Immature natural killer cell (primary cell): ENCODE measurements at places on chromosomes 1 and 21. TPM values are rescaled to one million over a fixed set of nuclear protein-coding genes. Genes with fewer than 3 reads are reported as not detected.

NUF2 gene
- not detected for polyA plus RNA-seq

IL6R gene
- 0.50 TPM for polyA plus RNA-seq

LDLRAD1 gene
- polyA plus RNA-seq = not detected

CFHR5 gene
- polyA plus RNA-seq = not detected

TACSTD2 gene
- polyA plus RNA-seq = not detected

NCMAP gene
- not detected for polyA plus RNA-seq
